ENCODE measurements at places on chromosomes 2 and 18.
A peak's percentile ranks its signal among the peaks of the same experiment; 100 is the strongest.

- DNase-seq, result no peak
Observed at GRCh38 chr2:7655629-7656028, 738.4 kb downstream of the RNF144A start.

GRCh38 chr2:33208400-33208799 is 261.6 kb downstream of the LTBP1 start:
- no peak for DNase-seq

DNA sequence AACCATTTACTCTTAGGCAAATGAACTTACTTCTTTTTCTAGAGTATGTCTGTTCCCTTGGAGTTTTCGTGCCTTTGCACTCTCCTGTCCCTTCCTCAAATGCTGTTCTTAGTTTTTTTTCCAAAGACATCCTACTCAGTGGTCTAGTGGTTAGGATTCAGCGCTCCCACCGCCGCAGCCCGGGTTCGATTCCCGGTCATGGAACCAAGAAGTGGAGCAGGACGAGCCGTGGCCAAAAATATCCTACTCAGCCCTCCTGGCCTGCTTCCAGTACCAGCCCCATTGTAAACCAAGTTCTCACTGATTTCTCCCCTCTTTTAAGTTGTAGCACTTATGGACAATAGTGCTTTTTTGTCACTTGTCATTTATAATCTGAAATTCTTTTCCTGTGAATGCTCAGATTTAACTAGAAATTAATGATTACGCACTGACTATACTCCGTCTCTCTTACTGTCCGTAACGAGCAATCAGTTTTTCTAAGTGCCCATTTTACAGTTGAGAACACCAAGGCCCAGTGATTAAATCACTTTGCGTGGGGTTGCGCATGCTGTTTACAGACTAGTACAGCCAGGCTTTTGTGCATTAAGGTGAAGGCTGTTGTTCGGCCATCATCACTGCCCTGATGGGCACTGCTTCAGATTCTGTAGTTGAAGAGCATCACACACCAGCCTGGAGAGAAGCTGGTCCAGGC is 17.9 kb downstream of the GREB1 start:
- no peak for DNase-seq

- DNase-seq, result no peak
Observed at GRCh38 chr2:218168016-218168415, 1.3 kb upstream of the CXCR1 start.

- no peak for DNase-seq
Observed at GRCh38 chr2:239249776-239250175, 151.0 kb downstream of the HDAC4 start.

DNA sequence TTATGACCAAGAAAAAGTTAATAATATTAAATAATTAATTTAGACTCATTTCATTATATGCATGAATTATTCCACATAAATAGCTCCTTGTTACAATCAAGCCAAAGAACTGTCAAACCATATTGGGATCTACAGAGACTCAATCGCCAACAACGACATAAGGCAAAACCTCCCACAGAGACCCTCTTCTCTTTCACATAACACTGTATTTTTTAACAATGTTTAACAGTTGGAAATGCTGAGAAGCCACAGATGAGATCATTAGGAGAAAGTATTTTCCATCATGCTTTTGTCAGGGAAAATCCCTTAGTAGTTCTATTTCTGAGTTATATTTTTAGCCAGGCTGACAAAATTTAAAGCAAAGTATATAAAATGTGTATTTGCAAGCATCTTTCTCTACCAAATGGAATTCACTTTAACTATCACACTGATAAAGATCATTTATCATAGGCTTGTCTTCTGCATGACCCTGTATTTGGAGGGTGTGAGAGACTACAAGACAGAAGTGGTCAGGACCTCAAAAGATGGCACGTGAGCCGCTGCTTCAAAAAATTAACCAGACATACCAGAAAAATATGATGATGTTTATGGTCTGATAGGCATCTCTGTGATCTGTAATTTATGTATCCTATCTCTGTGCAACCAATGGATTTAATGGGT is 383.8 kb downstream of the NRXN1 start:
- no peak for DNase-seq

GRCh38 chr2:120604767-120605166 is 130.9 kb upstream of the GLI2 start:
- DNase-seq, result no peak

GRCh38 chr2:74095632-74096031 is 52.1 kb downstream of the BOLA3 start:
- no peak for DNase-seq

- DNase-seq, result no peak
Observed at GRCh38 chr18:48871391-48872166, 79.2 kb downstream of the SMAD7 start.

DNA sequence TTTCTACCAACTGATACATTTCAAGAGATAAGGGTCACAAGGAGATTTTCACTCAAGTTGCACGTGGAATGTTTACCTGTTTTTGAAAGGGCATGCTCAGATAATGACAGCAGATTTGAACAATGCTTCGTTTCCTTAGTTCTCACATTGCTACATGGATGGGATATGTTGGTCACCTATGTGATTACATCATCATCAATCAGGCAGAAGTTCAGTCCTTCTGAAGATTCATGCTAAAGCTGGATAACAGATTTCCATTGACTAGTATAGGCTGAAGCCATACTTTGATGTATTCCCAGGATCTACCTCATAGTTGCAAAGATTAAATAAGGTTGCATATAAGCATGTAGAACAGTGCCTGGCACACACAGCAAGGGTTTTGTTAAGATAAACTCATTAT is 19.7 kb downstream of the TCF7L1 start:
- DNase-seq, result no peak

DNA sequence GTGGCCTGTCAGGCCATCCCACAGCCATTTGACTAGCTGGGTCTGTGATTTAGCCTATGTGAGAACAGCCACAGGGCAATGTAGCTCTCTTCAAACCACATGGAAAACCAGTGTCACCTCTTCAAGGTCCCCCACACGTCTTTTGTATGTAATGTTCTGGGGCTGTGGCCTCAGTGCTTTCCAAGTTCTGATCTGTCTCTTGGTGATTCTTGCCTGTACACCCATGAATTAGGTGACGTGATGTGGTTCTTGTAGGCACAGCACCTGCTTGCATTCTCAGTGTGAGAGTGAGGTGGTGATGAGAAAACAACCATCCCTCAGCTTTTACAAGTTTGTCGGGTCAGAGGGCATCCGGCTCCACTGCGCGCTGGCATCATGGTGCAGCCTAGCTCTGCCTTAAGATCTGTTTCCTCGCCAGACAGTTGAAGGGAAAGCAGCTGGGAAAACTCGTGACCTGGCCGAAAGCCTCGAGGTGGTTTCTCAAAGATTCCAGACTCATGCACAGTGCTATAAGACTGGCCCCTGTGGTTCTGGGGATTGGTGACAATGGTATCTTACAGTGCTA is 125.8 kb downstream of the TANC1 start:
- no peak for DNase-seq

DNA sequence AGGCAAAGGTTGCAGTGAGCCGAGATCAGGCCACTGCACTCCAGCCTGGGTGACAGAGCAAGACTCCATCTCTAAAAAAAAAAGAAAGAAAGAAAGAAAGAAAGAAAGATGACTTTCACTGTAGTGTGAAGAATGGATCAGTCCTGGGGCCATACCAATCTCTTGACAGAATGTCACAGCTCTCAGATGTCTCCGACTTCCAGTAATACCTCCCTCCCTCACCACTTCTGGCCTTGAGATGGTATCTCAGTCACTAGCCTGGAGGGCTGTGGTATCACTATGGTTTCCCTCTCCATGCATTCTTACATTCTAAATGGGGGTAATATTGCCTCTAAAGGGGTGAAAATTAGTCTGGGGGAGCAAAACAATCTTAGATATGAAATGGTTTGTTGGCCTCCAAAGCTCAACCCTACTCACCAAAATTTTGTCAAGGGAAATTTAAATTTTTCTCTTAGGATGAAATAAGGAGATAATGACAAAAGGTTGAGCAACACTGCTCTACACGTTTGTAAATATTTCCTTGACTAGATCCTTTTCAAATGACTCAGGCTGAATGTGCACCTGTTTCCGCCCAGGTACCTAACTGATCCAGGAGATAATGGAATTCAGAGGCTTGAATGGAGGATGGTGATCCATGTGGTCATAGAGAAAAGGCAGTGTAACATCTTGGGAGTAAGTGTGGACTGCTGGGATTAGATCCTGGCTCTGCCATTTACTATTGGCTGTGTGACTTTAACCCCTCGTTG is 19.9 kb upstream of the SPRED2 start:
- no peak for DNase-seq

DNA sequence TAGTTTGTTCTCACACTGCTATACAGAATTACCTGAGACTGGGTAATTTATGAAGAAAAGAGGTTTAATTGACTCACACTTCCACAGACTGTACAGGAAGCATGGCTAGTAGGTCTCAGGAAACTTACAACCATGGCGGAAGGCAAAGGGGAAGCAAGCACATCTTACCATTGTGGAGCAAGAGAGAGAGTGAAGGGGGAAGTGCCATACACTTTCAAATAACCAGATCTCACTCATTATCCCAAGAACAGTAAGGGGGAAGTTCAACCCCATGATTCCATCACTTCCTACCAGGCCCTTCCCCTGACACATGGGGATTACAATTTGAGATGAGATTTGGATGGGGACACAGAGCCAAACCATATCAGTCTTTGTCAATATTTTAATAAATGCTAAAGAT is 5.0 kb upstream of the CRYGB start:
- no peak for DNase-seq

DNA sequence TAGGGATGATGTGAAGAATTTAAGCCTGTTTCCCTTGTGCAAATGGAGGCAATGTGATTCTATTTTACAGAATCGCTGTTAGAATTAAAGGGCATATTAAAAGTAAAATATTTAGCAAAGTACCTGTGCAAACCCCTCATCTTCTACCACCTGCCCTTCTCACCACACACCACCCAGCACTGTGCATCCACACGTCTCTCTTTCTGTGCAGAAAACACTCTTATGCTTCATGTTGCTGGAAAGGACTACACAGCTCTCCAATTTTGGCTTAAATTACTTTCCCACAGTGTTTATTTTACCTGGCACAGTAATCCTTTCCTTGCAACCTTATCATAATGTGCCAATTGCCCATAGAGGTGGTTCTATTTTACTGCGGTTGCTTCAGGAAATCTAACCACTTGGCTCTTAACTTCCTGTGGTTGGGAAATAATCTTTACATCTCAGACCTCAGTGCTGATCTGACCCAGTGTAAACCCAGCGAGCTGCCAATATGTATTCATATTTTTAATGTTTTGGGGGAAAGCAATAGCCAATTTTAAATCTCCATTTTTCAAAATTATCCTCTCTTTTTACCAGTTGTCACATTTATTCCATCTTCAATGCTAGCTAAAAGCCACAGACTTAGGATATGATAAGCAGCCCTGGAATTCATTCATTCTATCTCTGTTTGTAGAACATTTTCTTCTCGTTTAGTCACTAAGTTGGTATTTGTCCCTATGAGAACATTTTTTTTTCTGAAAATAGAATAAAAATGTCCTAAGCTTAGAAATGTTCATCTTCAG is 250.9 kb downstream of the DSEL start:
- no peak for DNase-seq

- DNase-seq, result no peak
Observed at GRCh38 chr2:188345426-188345825, 53.8 kb downstream of the GULP1 start.

DNA sequence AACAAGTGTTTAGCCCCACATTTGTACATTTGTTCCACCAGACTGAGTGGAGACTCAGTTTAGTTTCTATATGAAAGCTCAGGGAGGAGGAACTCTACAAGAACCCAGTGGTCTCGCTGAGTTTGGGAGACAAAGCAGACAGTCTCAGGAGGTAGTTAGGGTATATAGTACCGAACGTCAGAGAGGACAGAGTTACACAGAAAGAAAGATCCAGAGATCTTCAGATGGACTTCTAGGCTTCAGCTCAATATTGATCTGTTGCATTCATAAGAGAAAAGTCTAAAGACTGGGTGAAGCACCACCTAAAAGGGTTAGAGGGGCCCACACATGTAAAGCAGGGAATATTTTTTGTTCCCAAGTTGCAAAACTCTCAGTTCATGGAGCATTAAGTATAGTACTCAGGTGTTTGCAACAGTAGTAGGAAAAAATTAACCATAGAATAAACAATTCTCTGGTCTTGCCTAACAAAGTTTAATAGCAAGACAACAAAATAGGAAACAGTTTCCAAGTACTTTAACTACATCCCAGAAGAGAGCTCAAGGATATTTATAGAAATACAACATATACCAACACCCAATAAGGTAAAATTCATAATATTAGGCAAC is 4.2 kb downstream of the TFPI start:
- DNase-seq, result no peak

DNA sequence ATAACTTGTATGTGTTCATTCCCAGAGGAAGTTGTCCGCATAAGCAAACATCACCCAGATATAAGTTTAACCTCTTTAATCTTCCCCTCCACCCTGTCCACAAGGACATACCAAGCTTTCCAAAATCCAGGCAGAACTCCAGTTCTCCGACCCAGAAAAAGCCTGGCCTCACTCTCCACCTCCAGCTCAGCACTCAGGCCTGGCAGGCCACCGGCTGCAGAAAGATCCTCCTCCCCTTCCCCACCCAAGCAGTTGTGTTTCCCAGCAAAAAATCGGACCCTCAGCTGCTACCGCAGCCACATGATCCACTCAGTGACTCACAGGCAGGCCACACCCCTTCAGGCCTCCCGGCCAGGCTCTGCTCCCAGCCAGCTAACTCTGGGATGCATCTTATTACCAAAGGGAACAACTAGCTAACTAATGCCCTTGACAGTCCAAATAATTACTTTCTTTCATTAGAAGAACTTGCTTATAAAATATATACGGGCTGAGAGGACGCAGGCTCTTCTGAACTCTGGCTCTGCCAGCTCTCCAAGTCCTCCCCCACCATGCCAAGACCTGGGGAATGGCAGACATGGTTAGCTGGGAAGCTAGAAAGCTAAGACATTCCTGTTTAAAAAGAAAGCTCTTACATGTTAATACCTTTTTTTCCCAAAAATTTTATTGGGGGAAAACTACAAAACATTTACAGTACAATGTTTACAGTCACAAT is 4.5 kb downstream of the ZFP36L2 start:
- peak; percentile 33 for DNase-seq

- no peak for DNase-seq
Observed at GRCh38 chr2:83063511-83063910, 1395.6 kb downstream of the SUCLG1 start.

DNA sequence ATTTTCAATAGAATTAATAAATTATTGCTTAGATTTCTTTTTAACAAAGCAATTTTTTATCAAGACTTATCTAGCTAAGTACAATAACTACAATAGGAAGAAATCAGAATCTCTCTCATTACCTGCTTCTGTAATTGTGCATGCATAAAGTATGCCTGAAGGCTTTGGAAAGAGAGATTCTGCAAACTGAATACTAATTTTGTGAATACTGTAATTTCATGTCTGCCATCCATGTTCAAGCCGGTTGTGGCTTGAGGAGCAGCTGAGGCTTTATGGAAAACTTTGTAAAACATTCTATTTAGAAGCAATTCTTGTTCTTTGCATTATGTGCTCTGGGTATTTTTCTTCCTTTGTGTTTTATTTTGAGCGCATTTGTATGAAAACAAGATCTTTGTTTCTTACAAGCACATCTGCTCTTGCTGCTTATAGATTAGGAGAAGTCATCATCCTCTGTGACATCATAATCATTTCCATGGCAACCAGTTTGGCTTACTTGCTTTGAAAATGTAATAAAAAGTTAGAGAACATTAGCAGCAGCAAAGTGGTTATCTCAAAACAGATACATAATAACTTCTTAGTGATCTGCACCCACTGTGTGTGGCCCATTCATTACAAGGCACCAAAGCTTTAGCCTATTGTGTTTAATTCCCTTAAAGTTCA is 16.0 kb upstream of the IKZF2 start:
- no peak for DNase-seq

Measured in stimulated activated CD4-positive, alpha-beta T cell treated with anti-CD3 and anti-CD28 coated beads, Interleukin-4, amount 100 ng/mL, for 4 hours (primary cell).